CD14-positive monocyte (primary cell): ENCODE measurements at places on chromosomes 6 and 20. TPM values are rescaled to one million over a fixed set of nuclear protein-coding genes. Genes with fewer than 3 reads are reported as not detected.

Gene OR2B6
- polyA plus RNA-seq, result not detected

Gene BMP5
- polyA plus RNA-seq, result not detected

Gene TINAG
- polyA plus RNA-seq, result not detected

Gene ZSCAN23
- polyA plus RNA-seq, result not detected in 2 replicates

- DNase-seq, result no peak
Observed at GRCh38 chr6:149461670-149462069, 23.1 kb downstream of the ZC3H12D start.

DNA sequence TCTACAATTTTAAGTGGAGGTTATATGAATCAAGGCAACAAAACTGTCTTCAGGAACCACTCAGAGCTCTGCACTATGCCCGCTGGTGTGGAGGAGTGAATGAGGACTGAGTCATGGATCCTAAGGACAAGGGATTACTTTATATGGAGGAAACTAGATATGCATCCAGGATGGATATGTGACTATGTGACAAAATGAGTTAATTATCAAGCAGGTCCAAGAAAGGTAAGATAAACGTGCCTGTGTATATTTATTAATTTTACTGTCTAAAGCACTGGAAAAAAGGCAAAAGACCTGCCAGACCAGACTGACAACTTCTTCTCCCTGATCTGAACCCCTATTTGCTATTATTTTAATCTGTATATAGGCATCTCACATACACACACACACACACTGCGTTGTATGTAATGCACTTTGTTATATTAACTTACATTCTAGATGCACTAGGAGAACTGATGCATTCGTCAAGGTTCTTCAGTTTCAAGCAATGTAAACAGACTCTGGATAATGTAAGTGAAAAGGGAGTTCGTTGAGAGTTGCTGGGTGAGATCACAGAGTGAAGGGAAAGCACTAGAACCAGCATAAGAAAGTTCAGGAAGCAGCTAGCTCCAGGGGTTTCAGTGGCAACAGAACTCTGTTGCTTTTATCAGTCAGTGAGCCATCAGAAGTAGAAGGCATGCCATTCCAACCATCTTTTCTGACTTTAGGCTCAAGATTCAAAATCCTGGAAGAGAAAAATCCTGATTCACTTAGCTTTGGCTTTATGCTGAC lies 26.4 kb upstream of the ADGRG6 start:
- no peak for DNase-seq

DNA sequence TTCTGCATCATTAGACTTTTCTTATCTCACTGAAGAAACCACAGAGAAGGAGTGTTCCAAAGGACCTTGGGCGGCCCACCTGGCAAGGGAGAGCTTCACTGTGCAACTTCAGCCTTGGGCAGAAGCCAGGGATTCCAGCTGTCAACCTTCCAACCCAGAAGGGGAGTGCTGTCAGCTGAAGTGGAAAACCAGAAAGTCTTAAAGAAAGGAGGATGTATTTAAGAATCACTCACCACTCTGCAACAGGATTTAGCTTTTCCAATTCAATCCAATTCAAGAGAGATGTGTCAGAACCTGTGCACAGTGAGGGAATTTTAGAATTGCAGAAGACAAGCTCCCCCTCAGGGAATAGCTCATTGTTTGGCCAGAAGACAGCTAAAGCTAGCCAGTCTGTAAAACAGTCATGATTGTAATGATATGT lies 553.7 kb downstream of the CD83 start:
- DNase-seq, result no peak

- DNase-seq, result no peak
Observed at GRCh38 chr6:3836566-3836965, 12.6 kb upstream of the FAM50B start.
